ENCODE measurements at places on chromosomes 16 and 17. TPM values are rescaled to one million over a fixed set of nuclear protein-coding genes. Genes with fewer than 3 reads are reported as not detected.

- no peaks in the 10 kb centered on the region for H3K4me1 ChIP-seq
- no peak overlapping the region for H3K4me3 ChIP-seq
- no peak for DNase-seq
- no peak overlapping the region for H3K27ac ChIP-seq
- H3K27me3 ChIP-seq, result no peaks in the 10 kb centered on the region
Observed at GRCh38 chr17:67055811-67056745, 11.7 kb downstream of the CACNG1 start.

DNA sequence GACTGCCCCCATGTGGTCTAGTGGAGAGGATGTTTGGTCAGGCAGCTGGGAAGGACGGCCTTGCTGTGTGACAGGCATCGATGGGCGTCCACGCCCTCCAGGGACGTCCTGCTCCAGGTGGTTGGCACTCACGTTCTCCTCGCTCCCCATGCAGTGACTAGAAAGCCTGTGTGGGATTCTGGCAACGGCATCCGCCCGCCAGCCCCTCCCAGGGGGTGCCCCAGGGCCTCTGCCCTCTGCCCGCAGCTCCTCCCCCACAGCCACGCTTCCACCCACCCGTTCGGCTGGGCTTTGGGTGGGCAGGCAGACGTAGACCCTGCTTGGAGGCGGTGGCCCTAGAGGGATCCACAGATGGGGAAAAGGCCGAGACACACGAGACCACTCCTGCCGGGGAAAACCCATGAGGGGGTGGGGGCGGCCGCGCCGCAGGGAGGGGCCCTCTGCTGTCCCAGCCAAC, 4.7 kb upstream of the IL17C start:
- peaks cover 6% of the 10 kb centered on the region for H3K4me1 ChIP-seq
- peaks cover 14% of the 10 kb centered on the region for H3K27me3 ChIP-seq
- no peak overlapping the region for H3K27ac ChIP-seq
- H3K36me3 ChIP-seq, result peaks cover 13% of the 10 kb centered on the region
- peak overlapping the region; percentile 73 for H3K4me3 ChIP-seq

DNA sequence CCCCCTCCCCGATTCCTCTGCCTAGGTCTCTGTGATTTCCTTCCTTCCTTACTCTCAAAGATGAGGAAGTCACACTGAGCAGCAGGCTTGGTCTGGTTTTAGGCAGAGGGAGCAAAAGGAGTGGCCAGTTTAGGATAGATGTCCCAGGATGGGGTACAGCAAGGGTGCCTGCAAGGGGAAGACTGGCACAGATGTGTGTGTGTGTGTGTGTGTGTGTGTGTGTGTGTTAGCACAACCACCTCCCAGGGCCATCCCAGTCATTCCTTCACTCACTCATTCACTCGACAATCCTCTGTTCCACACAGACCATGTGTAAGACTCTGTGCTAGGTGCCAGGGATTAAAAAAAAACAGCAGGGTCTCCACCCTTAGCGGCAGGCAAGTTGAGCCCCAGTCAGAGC, 35.9 kb downstream of the TMEM132E start:
- H3K4me3 ChIP-seq, result no peak overlapping the region
- no peaks in the 10 kb centered on the region for H3K36me3 ChIP-seq
- no peak overlapping the region for H3K27ac ChIP-seq
- no peak for DNase-seq
- no peaks in the 10 kb centered on the region for H3K4me1 ChIP-seq
- no peaks in the 10 kb centered on the region for H3K27me3 ChIP-seq

The GPR179 gene
- not detected for total RNA-seq

DNA sequence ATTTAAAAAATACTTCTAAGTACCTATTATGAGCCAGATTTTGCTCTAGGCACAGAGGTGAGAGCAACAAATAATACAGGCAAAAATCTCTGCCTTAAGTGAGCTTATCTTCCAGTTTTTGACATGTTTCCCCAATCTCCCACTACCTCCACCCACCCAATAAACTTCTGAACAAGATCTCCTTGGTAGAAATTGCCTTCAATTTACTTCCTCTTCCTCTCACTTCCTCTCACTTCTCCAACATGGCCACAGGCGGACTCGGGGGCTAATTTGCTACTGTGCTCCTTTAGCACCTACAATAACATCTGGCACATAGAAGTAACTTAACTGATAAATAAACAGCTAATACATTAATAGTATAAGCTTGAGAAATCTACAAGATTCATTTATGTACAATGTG, 82.6 kb downstream of the CACNG1 start:
- no peak overlapping the region for H3K27ac ChIP-seq
- H3K4me1 ChIP-seq, result peaks cover 6% of the 10 kb centered on the region
- no peaks in the 10 kb centered on the region for H3K27me3 ChIP-seq

DNA sequence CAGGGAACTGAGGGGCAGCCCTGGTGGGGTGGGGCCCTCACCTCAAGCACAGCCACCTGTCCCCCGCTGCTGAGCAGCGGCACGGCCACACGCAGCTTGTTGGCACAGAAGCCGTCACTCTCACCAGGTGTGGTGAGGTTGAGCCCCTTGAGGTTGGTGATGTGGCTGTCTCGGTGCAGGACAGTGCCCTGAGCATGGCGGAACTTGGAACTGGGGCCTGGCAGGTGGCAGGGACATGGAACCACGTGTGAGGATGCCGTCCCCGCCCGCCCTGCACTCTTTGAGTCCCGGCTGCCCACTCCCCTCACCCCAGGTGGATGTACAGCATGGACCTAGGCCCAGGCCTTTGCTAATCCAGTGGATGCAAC, 9.7 kb upstream of the VASN start:
- no peak for DNase-seq
- no peaks in the 10 kb centered on the region for H3K27me3 ChIP-seq
- no peak overlapping the region for H3K4me3 ChIP-seq
- no peaks in the 10 kb centered on the region for H3K36me3 ChIP-seq
- no peak overlapping the region for H3K27ac ChIP-seq

- H3K27ac ChIP-seq, result peak overlapping the region; percentile 19
- no peaks in the 10 kb centered on the region for H3K36me3 ChIP-seq
- peaks cover 21% of the 10 kb centered on the region for H3K4me1 ChIP-seq
- no peak for DNase-seq
- no peak overlapping the region for H3K4me3 ChIP-seq
Observed at GRCh38 chr17:949623-950303, 29.8 kb downstream of the NXN start.

- peaks cover 10% of the 10 kb centered on the region for H3K4me1 ChIP-seq
- H3K27me3 ChIP-seq, result no peaks in the 10 kb centered on the region
- DNase-seq, result peak; percentile 82
- H3K4me3 ChIP-seq, result no peak overlapping the region
- no peaks in the 10 kb centered on the region for H3K36me3 ChIP-seq
- no peak overlapping the region for H3K27ac ChIP-seq
Observed at GRCh38 chr16:11414815-11415775, 69.8 kb downstream of the RMI2 start.

GRCh38 chr16:54417384-54417783, 130.8 kb upstream of the IRX3 start:
- no peak overlapping the region for H3K4me3 ChIP-seq
- no peaks in the 10 kb centered on the region for H3K27me3 ChIP-seq
- DNase-seq, result no peak

The SLC5A11 gene
- total RNA-seq, result not detected

The RAP1GAP2 gene
- total RNA-seq, result 2.7 TPM

The ARL16 gene
- 24.5 TPM for total RNA-seq

DNA sequence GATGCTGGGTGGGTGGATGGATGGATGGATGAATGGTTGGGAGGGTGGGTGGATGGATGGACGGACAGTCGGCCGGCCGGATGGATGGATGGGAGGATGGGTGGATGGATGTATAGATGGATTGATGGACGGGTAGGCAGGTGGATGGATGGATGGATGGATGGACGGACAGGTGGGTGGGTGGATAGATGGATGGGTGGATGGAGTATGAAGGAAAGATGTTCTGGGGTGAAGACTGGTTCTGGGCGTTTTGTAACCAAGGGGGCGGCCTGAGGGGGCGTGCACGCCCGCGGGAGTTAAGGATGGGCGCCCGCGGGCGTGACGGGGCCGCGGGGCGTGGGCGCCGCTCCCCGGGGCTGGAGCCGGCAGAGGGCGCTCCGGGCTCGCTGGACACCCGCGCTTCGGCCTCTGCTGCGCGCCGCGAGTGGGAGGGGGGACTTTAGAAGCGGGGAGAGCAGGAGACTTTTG, at the start of gene NECAB2:
Gene NECAB2 (plus strand): TSS at position 407 of the 468 bp plus-strand sequence. CDS start 405 bp downstream, outside the sequence.
- H3K27me3 ChIP-seq, result peaks cover 6% of the 10 kb centered on the region
- H3K4me3 ChIP-seq, result no peak within 1 kb of the TSS
- H3K27ac ChIP-seq, result no peak within 1 kb of the TSS
- no peaks in the 10 kb centered on the region for H3K36me3 ChIP-seq
- H3K4me1 ChIP-seq, result no peaks in the 10 kb centered on the region

The TBC1D3I gene
- total RNA-seq, result 0.36 TPM

GRCh38 chr17:65297916-65298315, 160.7 kb downstream of the RGS9 start:
- DNase-seq, result no peak
- H3K4me3 ChIP-seq, result no peak overlapping the region
- H3K4me1 ChIP-seq, result no peaks in the 10 kb centered on the region
- no peaks in the 10 kb centered on the region for H3K36me3 ChIP-seq

GRCh38 chr16:17294856-17295255, 175.9 kb downstream of the XYLT1 start:
- DNase-seq, result no peak
- H3K27me3 ChIP-seq, result no peaks in the 10 kb centered on the region
- no peak overlapping the region for H3K27ac ChIP-seq
- no peaks in the 10 kb centered on the region for H3K4me1 ChIP-seq

The SOST gene
- not detected for total RNA-seq

- H3K27ac ChIP-seq, result no peak overlapping the region
- H3K36me3 ChIP-seq, result peaks cover 33% of the 10 kb centered on the region
- no peaks in the 10 kb centered on the region for H3K4me1 ChIP-seq
Observed at GRCh38 chr16:1367486-1368174, 15.9 kb downstream of the GNPTG start.

DNA sequence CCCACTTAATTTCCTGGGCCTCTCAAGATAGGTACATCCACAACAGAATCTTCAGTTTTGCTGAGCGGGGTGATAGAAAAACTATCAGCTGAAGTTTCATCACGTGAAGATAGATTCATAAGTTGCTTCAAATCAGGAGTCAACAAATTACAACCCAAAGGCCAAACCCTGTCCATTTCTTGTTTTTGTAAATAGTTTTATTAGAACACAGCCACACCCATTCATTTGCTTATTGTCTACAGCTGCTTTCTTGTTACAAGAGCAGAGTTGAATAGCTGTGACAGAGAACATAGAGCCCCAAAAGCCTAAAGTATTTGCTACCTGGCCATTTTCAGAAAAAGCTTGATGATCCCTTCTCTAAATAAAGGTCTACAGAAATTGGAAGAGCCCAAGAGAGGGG, 300.1 kb upstream of the CDH5 start:
- no peak for DNase-seq
- H3K4me1 ChIP-seq, result peaks cover 8% of the 10 kb centered on the region
- H3K27me3 ChIP-seq, result peaks cover 8% of the 10 kb centered on the region
- H3K36me3 ChIP-seq, result no peaks in the 10 kb centered on the region

GRCh38 chr17:47184681-47185080, 4.4 kb downstream of the CDC27 start:
- peak; percentile 41 for DNase-seq
- no peak overlapping the region for H3K4me3 ChIP-seq
- no peaks in the 10 kb centered on the region for H3K27me3 ChIP-seq
- no peak overlapping the region for H3K27ac ChIP-seq
